ENCODE measurements at places on chromosomes 4 and X. TPM values are rescaled to one million over a fixed set of nuclear protein-coding genes. Genes with fewer than 3 reads are reported as not detected.

SPANXA1 gene
- not detected for total RNA-seq

ELOVL6 gene
- 11.8 TPM for total RNA-seq

DDX53 gene
- not detected for total RNA-seq

PAK3 gene
- total RNA-seq: 0.15 TPM

PF4V1 gene
- not detected for total RNA-seq

SYTL5 gene
- total RNA-seq: not detected

ARSJ gene
- total RNA-seq: not detected

OR13H1 gene
- not detected for total RNA-seq

WFS1 gene
- total RNA-seq: 3.9 TPM

WNK3 gene
- total RNA-seq: 0.31 TPM

CCDC110 gene
- not detected for total RNA-seq

VEGFC gene
- total RNA-seq: not detected

EFHC2 gene
- 0.06 TPM for total RNA-seq

FREM3 gene
- not detected for total RNA-seq

GLRA3 gene
- total RNA-seq: not detected

VSIG4 gene
- total RNA-seq: not detected

CITED1 gene
- total RNA-seq: not detected

FHDC1 gene
- total RNA-seq: 0.06 TPM

CXCL1 gene
- total RNA-seq: not detected

TET2 gene
- 30.8 TPM for total RNA-seq

TLR8 gene
- total RNA-seq: not detected

LARP1B gene
- total RNA-seq: 23.4 TPM

ZNF630 gene
- 1.3 TPM for total RNA-seq

DMRTC1B gene
- total RNA-seq: not detected

CTAG2 gene
- 46.5 TPM for total RNA-seq

CHRDL1 gene
- total RNA-seq: not detected

BCOR gene
- total RNA-seq: 46.4 TPM

SLC38A5 gene
- 180 TPM for total RNA-seq

SSX4B gene
- not detected for total RNA-seq

GAGE1 gene
- not detected for total RNA-seq

BEND4 gene
- 5.9 TPM for total RNA-seq

RNF150 gene
- total RNA-seq: 0.04 TPM

ERVMER34-1 gene
- 0.21 TPM for total RNA-seq

PAGE4 gene
- not detected for total RNA-seq

FAM9C gene
- not detected for total RNA-seq

CACNA1F gene
- 0.15 TPM for total RNA-seq

F11 gene
- not detected for total RNA-seq

NAP1L5 gene
- total RNA-seq: 4.9 TPM

CSAG1 gene
- total RNA-seq: not detected

DMRTC1 gene
- total RNA-seq: not detected

ATP7A gene
- 5.9 TPM for total RNA-seq

L1CAM gene
- total RNA-seq: 0.31 TPM

FGFR3 gene
- total RNA-seq: 0.08 TPM

STK26 gene
- total RNA-seq: 62.8 TPM

GRID2 gene
- not detected for total RNA-seq

NUDT10 gene
- total RNA-seq: 1.1 TPM

RS1 gene
- total RNA-seq: not detected

RHOH gene
- 122 TPM for total RNA-seq

NLGN3 gene
- total RNA-seq: 0.67 TPM

DNAAF6 gene
- total RNA-seq: not detected

UNC5C gene
- not detected for total RNA-seq

CT45A2 gene
- total RNA-seq: not detected

GRK4 gene
- total RNA-seq: 5.3 TPM

TBC1D9 gene
- 0.13 TPM for total RNA-seq

CENPVL1 gene
- not detected for total RNA-seq

HSFX3 gene
- total RNA-seq: not detected

RNF212 gene
- 1.6 TPM for total RNA-seq

SSX2 gene
- total RNA-seq: not detected
